ENCODE measurements at places on chromosomes 4 and X. TPM values are rescaled to one million over a fixed set of nuclear protein-coding genes. Genes with fewer than 3 reads are reported as not detected.

DNA sequence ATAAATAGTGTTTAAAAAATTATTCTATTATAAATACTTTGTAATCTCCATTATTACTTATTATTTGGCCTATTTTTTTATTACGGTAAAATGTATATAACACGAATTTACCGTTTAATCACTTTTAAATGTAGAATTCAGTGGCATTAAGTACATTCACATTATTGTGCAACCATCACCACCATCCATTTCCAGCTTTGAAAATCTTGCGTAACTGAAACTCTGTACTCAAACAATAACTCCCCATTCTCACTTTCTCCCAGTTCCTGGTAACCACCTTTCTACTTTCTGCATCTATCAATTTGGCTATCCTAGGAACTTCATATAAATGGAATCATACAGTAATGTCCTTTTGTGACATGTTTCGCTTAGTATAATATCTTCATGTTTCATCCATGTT, 45.7 kb downstream of the PASD1 start:
- DNase-seq: no peak

GRCh38 chr4:181150191-181150590, 1093.0 kb upstream of the TENM3 start:
- no peak for DNase-seq

- no peak for DNase-seq
These were observed 16.9 kb upstream of the LOC101059915 start for GRCh38 chrX:71650333-71650969.

DNA sequence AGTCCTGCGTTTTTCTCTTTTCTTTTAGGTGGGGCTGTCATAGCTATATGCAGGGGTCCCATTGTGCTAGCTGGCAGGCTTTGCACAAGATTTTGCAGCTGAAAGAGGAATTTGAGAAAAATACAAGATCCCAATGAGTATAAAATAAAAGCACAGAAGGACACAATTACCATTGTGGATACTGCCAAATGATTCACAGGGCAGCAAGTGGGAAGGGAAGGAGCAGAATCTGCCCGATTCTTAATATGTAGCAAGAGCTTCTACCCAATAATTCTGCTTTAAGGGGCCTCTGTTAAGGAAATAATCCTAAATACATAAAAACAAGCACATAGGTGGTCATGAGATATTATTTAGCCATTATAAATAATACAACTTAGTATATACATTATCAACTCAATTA, 25.9 kb upstream of the ING2 start:
- DNase-seq: no peak

DNA sequence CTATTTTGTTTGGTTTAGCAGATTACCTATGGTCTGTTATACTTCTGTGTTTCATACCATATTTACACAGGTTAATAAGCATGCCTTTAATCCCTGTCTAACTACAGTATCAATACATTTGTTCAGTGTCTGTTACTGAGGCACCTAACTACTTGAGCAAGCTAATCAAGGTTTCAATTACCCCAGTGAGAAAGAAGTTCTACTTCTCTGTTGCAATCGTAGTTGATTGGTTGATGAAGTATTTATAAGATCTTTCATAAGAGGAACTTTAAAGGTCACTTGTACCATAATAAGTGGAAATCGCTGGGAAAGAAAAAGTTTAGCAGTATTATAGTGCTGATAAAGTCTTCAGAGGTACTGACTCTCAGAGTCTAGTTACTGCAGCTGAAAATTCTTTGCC, 490.6 kb downstream of the RPA4 start:
- no peak for DNase-seq

- no peak for DNase-seq
These were observed 21.2 kb downstream of the ZFP42 start for GRCh38 chr4:188016754-188017153.

- no peak for DNase-seq
These were observed 33.8 kb downstream of the TSPAN5 start for GRCh38 chr4:98624642-98625041.

DNA sequence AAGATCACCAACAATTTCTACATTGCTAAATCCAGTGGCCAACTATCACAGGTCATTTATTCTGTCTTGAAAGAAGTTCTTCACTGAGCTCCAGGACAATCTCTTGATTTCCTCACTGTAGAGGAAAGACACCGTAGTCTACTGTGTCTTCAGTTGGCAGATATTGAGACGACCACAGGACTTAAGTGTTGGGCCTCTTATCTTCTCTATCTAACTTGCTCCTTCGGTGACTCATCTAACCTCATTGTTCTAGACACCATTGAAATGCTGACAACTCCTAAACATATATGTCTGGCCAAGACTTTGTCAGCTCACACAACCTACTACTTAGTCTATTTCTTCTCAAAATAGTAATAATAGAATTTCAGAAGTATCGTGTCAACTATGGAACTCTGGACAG, 425.8 kb downstream of the ARAP2 start:
- no peak for DNase-seq

GRCh38 chr4:69831646-69832325, 28.2 kb downstream of the SULT1E1 start:
- DNase-seq: no peak

GRCh38 chr4:121151942-121152341, 12.2 kb downstream of the TNIP3 start:
- no peak for DNase-seq

DNA sequence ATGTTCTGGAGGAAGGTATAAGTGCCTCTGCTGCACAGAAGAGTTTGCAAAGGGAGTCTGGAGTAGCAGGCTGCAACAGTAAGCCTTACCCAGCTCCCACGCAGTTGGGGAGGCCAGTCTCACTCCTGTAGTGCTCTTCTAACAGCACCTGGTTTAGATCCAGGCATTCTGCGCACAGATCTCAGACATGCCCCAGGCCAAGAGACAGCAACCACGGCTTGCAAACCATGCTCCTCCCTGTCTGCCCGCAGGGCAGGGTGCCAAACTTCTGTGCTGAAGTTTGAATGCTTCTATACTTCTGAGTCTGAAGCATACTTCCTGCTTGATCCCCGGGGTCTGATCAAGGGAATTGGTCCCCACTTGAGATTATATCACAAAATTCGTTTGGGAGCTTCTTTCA, 106.3 kb downstream of the LINC00632 start:
- no peak for DNase-seq

GRCh38 chr4:38084877-38085711, 124.9 kb downstream of the PTTG2 start:
- no peak for DNase-seq

GRCh38 chr4:5267408-5267807, 216.1 kb downstream of the STK32B start:
- no peak for DNase-seq

GRCh38 chr4:110139815-110140214, 58.6 kb downstream of the ELOVL6 start:
- no peak for DNase-seq

DNA sequence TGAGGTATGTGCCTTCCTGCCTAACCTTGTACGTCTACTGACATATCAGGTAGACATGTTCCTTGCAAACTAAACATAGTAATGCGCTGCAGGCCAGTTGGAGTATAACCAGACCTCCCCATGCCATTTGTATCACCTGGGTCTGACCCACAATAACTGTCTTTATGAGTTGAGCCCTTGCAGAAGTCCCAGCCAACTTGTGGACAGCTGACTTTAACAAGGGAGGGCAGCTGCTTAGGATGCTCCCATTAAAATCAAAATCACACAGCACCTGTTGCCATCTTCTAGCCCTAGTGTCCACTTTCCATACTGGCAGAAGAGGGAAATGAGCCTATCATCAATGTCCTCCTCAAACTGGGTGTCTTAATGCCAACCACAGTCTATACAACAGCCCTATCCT, 41.6 kb downstream of the KANTR start:
- no peak for DNase-seq

GRCh38 chrX:118496763-118497079, 1.1 kb downstream of the DOCK11 start:
- DNase-seq: no peak

GRCh38 chrX:19514791-19515614, at the start of gene MAP3K15:
MAP3K15 (minus strand) TSS chrX:19515508; CDS start chrX:19515261, 247 bp downstream.
- no peak for DNase-seq

GATA1 gene
- not detected for total RNA-seq

KLHL4 gene
- total RNA-seq: 13.9 TPM

AIFM1 gene
- total RNA-seq: 16.4 TPM

STAP1 gene
- not detected for total RNA-seq

All from glomerular endothelial cell (primary cell).